Mesothelial cell of epicardium (in vitro differentiated cells): ENCODE measurements at places on chromosomes 1 and 21.

GRCh38 chr1:185652348-185652747, 81.8 kb upstream of the HMCN1 start:
- DNase-seq = no peak

DNA sequence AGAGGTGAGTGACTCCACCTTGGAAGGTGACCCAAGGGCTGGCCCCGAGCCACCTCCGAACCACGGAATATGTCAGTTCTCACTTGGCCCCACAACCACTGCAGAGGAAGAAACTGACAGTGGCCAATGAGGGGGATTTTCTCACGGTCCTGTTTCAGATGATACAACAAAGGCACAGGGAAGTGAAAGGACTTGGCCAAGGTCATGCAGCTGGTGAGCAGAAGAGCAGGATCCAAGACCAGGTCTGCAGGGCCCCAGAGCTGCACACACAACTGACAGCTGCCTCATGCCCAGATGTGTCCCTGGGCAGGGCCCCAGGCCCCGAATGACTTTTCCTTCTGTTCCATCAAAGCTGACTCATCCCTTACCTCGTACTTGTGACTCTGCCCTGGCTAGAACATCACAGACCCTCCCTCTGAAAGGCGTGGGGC, 25.8 kb upstream of the EVA1B start:
- DNase-seq = no peak

DNA sequence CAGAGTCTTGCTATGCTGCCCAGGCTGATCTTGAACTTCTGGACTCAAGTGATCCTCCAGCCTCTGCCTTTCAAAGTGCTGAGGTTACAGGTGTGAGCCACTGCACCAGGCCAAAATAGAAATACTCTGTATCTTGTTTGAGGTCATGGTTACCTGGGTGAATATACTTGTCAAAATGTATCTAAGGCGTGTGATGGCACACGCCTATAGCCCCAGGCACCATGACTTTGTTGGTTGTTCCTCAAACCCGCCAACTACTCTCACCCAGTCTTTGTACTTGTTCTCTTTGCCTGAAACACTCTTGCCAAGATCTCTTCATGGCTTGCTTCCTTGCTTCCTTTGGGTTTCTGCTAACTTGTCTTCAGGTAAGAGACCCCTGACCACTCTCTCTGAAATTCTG, 38.0 kb upstream of the RGS5 start:
- DNase-seq = no peak

- DNase-seq = peak; percentile 56
Observed at GRCh38 chr1:24111996-24112779, at the start of gene MYOM3. Gene MYOM3, minus strand, starts transcription at chr1:24112135. Its CDS starts 3,499 bp downstream, at chr1:24108636.

- no peak for DNase-seq
Observed at GRCh38 chr1:217027403-217028080, 304.3 kb upstream of the ESRRG start.

GRCh38 chr1:63874278-63874880, 100.6 kb downstream of the ROR1 start:
- DNase-seq = no peak

DNA sequence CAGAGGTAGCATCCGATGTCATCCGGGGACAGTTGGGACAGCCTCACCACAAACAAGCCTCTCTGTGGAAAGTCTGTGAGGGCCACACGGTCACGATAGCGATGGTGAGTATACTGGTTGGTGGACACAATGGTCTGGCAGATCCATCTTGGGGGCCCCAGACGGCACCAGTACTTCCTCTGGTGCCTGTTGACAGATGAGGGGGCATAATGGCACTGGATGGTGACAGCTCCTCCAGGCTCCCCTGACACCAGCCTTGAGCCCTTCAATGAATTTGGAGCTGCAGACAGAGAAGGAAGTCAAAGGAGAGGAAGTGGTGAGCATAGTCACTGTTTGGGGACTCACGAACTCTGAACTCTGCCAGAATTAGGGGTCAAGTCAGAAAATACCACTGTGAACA, 8.0 kb downstream of the FCAMR start:
- no peak for DNase-seq

DNA sequence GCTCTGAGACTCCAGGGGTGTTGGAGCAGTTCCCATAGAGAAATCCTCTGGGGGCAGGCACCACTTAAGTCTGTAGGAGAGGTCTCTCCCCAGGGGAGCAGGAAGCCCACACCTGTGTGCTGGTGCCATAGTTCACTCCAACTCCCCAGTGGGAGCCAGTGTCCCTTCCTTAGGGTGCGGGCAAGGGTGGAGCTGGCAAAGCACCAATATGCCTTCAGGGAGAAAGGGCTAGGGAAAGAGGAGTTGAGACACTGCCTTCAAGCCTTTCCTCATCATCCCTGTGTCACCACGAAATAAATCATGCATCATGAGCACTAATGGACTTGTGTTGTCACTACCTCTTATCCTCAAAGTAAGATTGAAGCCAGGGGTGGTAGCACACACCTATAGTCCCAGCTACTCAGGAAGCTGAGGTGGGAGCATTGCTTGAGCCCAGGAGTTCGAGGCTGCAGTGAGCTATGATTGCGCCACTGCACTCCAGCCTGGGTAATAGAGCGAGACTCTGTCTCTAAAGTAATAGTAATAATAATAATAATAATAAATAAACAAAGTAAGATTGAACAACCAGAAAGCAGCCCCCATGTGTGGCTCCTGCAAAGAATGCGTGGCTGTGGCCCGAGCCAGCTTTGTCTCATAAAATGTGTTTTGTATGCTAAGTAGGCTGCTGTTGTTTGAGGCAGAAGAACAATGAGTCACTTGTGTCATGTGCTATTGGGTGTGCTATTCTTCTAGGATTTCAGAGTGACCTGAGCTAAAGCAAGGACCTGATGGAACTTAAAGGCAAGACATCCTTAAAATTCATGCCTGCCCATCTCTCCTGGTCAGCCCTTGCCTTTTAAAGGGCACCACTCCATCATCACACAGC, 6.7 kb upstream of the TIE1 start:
- no peak for DNase-seq

GRCh38 chr1:45679123-45679522, 7.2 kb downstream of the GPBP1L1 start:
- DNase-seq = no peak

- DNase-seq = no peak
Observed at GRCh38 chr1:234372011-234372757, 1.1 kb upstream of the COA6 start.

DNA sequence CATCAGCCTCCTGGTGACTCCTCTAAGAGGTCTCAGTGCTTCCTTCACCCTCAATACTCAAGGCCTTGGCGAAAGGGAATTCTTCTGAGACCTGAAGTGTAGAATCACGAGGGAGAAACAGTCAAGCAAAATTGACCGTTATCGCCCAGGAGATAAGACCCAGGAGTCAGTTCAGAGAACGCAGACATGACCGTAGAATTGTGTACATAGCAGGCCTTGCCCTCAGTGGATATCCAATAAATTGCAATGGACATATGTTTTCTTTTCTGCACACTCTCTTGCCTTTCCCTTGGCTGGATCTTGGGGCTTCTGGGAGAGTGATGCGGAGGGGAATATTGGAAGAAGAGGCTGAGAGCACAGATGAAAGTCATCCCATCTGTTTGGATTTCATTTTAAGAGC, 15.7 kb upstream of the ETS2 start:
- no peak for DNase-seq

- DNase-seq = no peak
Observed at GRCh38 chr1:27643600-27644368, 8.8 kb upstream of the FGR start.

DNA sequence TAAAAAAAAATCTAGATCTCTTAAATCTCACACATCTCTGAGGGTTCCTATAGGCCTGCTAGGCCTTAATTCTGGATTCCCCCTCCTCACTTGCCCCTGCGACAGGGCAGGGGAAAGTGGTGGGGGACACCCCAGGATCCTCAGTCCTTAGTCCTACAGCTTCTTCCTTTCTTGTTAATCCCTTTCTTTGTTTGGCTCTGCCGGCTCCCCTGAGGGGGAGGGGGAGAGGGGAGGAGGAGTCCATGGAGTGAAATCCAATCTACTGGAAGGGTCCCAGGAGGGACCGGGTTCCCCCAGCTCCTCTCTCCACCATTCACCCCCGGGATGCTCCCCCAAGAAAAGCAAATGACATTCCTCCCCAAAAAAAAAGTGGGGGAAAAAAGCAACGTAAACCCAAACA, 8.5 kb downstream of the MEX3A start:
- no peak for DNase-seq

GRCh38 chr21:39611551-39612190, 1.1 kb upstream of the B3GALT5 start:
- no peak for DNase-seq

- DNase-seq = no peak
Observed at GRCh38 chr1:95257758-95258157, 23.7 kb downstream of the RWDD3 start.

GRCh38 chr21:39114871-39115575, 68.2 kb downstream of the PSMG1 start:
- no peak for DNase-seq

GRCh38 chr1:197213193-197213592, 54.9 kb upstream of the CRB1 start:
- DNase-seq = no peak

DNA sequence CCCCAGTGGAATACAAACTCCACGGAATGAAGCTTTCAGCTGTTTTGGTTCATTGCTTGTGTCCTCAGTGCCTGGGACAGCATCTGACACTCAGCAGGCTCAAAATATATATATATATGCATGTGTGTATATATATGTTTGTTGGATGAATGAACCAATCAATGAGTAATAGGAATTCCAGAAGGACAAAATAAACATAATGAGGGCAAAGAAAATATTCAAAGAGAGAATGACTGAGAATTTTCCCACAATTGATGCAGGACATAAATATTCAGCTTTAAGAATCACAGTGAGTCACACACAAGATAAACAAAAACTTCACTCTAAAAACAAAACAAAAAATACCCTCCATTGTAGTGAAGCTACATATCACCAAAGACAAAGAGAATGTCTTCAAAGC, 64.0 kb downstream of the CHD5 start:
- no peak for DNase-seq

DNA sequence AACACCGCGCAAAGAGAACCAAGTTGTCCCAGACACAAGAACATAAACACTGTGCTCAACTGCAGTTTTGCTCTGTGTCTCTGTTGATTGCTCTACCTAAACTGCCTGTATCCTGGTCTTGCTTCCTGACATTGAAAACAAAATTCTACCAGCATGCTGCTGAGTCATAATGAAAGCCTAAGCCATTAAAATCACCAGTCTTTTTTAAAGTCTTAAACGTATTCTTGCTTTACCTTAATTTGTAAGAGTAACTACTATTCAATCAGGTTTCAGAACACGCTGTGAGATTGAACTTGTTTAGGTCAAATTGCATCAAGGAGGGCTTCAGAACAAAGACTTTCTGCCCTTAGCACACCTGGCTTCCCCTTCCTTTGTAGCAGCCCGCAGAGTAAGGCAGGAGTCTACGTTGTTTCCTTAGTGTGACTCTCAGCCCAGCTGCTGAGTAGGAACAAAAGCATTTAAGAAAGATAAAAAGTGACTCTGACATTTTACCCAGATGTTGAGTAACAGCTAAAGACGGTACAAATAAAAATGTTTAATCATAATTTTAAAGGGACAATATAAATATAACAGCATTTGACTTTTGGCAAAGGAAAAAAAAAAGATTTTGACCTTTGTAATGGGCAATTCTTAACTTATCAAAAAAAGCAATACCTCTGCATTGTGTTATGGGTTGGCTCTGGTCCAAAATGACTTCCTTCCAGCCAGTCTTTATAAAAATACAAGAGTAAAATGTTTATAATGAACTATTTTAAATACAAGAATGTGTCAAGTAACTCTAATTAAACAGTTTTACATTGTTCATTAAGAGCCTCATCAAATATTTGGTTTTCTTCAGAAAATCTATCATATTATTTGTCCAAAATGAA, 186.9 kb upstream of the ADGRL4 start:
- no peak for DNase-seq

- DNase-seq = no peak
Observed at GRCh38 chr1:179677882-179678281, 65.2 kb upstream of the FAM163A start.

- DNase-seq = no peak
Observed at GRCh38 chr1:110874324-110875215, 1.6 kb downstream of the CD53 start.

DNA sequence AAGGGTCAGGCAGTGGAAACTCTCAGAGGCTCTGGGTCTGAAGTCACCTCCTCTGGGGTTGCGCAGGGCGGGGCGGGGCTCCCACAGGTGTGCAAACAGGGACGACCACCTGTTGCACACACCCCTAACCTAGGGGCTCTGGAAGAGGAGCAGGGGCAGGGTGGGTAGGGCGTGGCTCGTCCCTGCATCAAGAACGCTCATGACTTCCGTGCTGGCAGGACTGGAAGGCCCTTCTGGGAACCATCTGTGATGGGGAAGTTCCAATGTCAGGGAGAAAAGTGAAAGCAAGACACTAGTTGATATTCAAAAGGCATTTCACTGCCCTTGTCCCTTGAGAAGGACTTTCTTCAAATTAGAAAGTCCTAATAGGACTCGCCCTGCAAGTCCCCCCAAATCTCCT, 22.1 kb upstream of the CLSTN1 start:
- DNase-seq = no peak

- no peak for DNase-seq
Observed at GRCh38 chr1:236201786-236202185, 59.4 kb downstream of the GPR137B start.

- no peak for DNase-seq
Observed at GRCh38 chr1:192877283-192877886, 68.5 kb downstream of the RGS2 start.

- no peak for DNase-seq
Observed at GRCh38 chr1:208919371-208919770, 664.1 kb upstream of the CAMK1G start.

DNA sequence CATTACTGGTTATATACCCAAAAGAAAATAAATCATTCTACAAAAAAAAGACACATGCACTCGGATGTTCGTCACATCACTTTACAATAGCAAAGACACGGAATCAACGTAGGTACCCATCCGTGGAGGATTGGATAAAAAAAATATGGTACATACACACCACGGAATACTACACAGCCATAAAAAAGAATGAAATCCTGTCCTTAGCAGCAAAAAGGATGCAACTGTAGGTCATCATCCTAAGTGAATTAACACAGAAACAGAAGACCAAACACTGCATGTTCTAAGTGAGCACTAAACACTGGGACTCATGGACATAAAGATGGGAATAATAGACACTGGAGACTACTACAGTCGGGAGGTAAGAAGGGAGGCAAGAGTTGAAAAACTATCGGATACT, 148.6 kb downstream of the CHD1L start:
- no peak for DNase-seq

DNA sequence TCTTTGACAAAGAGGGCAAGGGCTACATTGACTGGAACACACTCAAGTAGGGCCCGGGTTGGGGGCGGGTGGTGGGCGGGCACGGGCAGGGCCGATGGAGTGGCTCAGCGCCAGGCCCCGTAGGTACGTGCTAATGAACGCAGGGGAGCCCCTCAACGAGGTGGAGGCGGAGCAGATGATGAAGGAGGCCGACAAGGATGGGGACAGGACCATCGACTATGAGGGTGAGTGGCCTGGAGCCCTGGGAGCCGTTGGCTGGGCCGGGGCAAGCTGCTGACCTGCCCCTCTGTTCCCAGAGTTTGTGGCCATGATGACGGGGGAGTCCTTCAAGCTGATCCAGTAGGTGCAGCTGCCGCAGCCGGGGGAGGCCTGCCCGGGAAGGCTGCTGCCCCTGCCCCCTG, 1.8 kb downstream of the CALML6 start:
- DNase-seq = no peak

- no peak for DNase-seq
Observed at GRCh38 chr21:45428534-45428933, 23.6 kb downstream of the COL18A1 start.

GRCh38 chr1:15277447-15277838, 30.4 kb downstream of the FHAD1 start:
- DNase-seq = no peak

GRCh38 chr1:64147759-64148158, 55.7 kb upstream of the UBE2U start:
- DNase-seq = no peak

GRCh38 chr21:42096566-42096965, 25.4 kb downstream of the UMODL1 start:
- no peak for DNase-seq
